ENCODE measurements at places on chromosomes 11 and 22.

- no peak for DNase-seq
Measured at GRCh38 chr11:3219281-3219892, 774 bp upstream of the MRGPRG start.

GRCh38 chr11:70584498-70585235 lies 186.3 kb downstream of the CTTN start:
- no peak for DNase-seq

GRCh38 chr22:32682990-32683389 lies 118.5 kb upstream of the TIMP3 start:
- no peak for DNase-seq

DNA sequence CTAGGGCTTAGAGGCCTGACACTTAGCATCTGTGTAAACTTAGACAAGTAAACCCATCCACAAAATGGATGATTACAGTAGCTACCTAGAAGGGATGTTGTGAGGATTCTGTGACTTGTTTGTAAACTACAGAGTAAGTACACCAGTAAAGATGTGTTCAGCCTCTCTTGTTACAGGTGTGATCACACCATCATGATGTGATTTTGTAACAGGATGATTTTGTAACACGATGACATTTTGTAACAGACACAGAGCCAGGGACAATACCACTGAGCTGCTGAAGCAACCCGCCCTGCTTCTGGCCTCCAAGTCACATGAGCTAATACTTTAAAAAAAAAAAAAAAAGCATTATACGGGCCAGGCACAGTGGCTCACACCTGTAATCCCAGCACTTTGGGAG lies 17.0 kb downstream of the FADD start:
- peak; percentile 66 for DNase-seq

DNA sequence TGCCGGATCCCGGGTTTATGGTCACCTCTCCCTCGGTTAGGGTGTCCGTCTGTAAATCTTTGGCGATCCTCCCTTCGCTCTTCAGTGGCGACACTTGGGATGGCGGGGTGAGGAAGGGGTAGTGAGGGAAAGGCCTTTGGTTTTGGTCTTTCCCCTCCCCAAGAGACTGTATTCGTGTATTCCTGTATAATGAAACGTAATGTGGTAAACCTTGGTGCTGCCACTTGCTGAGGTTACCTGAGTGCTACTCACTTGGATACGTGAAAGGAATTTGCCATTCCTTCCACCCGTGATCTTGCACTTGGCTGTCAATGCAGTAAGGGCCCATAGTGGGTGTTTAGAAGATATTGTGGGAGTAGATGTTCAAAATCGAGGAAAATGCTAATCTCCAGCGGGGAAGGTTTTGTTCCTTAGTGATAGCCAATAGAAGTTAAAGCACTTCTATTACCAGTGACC lies 578 bp upstream of the NUP160 start:
- no peak for DNase-seq

DNA sequence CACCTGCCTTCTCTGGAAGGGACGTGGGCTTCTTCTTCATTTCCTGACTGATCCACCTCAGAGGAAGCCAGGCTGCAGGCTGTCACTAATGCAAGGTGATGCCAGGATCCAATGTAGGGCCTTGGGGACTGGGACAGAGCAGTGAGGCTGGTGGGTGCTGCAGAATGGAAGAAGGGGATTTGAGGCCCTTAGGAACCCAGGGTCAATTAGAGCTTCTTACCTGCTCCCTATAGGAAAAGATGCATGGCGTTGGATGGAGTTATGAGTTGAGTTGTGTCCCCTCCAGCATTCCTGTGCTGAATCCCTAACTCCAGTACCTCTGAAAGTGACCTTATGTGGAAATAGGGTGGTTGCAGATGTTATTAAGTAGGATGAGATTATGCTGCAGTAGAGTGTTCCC lies 190.4 kb downstream of the MIAT start:
- DNase-seq: no peak

DNA sequence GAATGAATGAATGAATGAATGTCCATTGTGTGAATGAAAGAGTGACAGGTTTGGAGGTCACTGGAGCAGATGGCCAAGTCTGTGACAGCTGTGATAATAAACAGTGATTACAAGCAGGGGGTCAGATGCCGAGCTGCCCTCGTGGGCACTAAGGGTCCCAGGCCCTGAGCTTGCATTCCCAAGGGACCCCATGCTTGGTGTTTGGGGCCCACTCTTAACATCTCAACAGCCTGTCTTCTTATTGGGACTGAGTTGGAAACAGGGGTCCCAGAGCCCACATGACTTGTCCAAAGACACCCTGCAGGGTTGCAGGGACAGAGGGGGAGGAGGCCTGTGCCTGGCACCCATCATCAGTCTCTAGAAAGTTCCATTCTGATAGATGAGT lies 12.0 kb upstream of the ANO1 start:
- no peak for DNase-seq

- peak; percentile 34 for DNase-seq
Measured at GRCh38 chr11:29333993-29334775, 682.6 kb downstream of the KCNA4 start.

GRCh38 chr11:78876676-78877075 lies 302.0 kb upstream of the NARS2 start:
- no peak for DNase-seq

DNA sequence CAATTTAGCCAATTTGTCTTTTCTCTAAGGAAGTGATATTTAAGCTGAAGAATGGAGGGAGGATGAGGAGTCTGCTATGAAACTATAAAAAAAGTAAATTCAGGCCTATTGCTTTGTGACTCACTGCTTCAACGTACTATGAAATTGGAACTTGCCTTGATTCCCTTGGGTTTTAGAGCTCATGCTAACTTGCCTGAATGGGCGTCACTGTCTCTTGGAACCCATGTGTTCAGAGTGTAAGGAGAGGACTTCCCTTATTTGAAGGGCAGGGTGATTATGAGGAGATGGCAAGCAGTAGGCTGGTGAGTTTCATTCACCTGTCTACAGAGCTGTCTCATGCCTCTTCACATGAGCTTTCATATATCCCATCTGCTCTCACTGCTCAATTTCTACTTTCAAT lies 28.7 kb upstream of the WT1 start:
- DNase-seq: no peak

DNA sequence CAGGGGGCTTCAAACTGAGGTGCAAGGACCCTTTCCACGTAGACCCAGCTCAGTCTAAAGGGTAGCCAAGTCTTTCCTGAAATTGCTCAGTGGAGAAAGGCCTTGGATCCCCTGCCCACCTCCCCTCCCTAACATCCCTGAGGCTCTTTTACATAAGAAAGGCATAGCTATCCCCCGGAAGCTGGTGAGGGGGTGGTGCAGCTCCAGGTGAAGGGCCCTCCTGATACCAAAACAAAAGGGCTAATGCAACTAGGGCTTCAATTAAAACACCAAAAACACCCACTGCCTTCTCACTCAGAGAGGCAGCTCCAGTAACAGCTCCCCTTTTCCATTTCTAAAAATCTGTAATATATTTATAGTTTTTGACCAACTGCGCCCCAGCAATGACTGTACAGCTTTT lies 5.8 kb downstream of the SHANK2 start:
- DNase-seq: no peak

DNA sequence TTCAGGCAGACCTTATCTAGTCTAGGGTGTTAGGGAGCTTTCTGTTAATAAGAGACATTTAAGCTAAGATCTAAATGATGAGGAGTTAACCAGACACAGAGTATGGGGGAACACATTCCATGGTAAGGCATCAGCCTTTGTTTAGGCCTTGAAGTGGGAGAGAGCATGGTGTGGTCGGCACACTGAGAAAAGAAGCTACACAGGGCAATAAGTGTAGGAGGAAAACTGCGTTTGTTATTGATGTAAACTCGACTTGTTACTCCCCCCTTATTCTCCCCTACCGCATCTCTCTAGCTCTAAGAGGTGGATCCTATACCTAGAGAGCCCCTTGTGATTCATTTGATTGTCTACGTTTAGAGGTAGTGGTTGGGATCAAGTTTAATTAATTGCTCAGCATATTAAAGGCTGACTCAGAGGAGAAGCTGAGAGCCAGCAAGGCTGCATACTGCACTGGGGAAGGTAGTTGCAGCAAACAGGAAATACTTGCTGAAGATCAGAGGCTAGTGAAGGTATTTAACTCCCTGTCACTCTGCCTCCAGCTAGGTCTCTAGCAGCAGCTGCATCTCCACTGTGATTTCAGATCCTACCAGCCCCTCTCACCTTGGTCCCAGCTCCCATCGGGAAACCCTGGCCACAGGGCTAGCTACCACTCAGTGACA lies 86.8 kb upstream of the TEAD1 start:
- no peak for DNase-seq

GRCh38 chr11:4125141-4125540 lies 30.5 kb downstream of the RRM1 start:
- DNase-seq: no peak

- DNase-seq: peak; percentile 43
Measured at GRCh38 chr22:26367402-26368245, 61.4 kb upstream of the ASPHD2 start.

- no peak for DNase-seq
Measured at GRCh38 chr11:132717824-132718223, 814.5 kb downstream of the OPCML start.
